ENCODE measurements at places on chromosomes 4 and X. TPM values are rescaled to one million over a fixed set of nuclear protein-coding genes. Genes with fewer than 3 reads are reported as not detected.

- no peak for DNase-seq
Measured at GRCh38 chr4:40194602-40195161, 2.1 kb upstream of the RHOH start.

GRCh38 chrX:133869270-133869669 is 116.1 kb downstream of the GPC3 start:
- DNase-seq: no peak

DNA sequence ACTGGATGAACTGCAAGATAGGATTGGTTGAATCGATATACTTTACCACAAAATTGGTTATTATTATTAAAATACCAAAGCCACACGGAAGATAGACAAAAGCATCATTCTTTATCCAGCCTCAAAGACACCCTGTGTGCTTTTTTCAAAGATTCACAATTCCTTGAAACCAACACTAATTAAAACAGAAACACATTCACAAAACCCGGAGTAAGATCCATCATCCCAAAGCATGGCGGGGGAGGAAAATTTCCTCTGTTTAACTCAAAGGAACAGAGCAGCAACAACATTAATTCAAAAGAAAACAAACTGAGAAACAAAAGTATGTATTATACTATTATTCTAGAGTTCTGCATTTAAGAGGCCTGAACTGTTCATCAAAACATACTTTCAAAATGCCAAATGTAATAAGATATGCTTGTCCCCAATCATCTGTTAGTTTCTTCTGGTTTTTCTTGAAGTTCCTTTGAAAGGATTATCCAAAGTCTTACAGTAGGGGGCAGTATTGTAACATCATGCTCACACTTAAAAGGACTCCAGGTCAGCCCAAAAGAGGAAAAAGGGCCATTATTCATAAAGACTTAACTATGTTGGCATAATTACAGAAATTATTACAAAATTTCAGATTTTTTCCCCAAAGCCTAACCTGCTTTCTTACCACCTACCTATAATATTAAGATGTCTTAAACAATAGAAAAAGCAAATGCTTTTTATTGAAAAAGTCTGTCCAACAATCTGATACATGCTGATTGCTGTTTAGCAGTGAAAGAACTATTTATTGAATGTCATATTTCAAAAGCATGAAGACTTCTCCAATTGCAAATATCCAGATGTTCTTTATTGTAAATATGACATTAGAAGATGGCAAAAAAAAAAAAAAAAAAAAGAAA is 168.7 kb downstream of the SCFD2 start:
- DNase-seq: peak; percentile 85

DNA sequence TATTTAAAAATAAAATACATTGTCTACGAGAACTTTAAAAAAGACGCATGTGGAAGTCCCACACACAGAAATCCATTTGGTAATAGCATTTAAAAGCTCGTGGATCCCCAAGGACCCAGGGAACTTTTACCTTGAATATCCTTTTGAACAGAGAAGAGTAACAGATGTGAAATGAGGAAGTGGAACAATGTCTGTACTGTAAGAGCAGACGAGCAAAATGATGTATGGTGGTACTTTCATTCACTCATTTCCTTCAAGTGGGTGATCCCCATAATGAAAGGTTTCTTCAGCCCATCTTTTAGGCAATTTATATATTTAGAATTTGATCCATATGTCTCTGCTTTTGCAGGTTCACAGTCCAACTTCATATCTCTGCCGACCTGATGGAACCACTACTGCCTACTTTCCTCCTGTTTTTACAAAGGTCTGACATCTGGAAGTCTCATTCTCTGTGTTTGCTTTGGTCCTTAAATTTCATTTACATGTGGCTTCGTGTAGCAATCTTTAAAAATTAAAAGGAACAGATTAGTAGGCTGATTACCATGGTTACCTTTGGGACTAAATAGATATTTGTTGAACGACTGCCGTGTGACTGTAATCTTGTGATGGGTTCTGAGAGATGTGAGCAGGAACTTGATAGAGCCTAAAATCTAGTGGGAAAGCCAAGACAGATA is 188.4 kb downstream of the PALLD start:
- DNase-seq: no peak

- DNase-seq: no peak
Measured at GRCh38 chrX:134513091-134513490, 53.1 kb downstream of the HPRT1 start.

- no peak for DNase-seq
Measured at GRCh38 chrX:155988859-155989258, 8.6 kb upstream of the IL9R start.

- no peak for DNase-seq
Measured at GRCh38 chr4:48103483-48104139, 30.4 kb downstream of the TXK start.

GRCh38 chr4:101356928-101357327 is 9.6 kb upstream of the PPP3CA start:
- no peak for DNase-seq

DNA sequence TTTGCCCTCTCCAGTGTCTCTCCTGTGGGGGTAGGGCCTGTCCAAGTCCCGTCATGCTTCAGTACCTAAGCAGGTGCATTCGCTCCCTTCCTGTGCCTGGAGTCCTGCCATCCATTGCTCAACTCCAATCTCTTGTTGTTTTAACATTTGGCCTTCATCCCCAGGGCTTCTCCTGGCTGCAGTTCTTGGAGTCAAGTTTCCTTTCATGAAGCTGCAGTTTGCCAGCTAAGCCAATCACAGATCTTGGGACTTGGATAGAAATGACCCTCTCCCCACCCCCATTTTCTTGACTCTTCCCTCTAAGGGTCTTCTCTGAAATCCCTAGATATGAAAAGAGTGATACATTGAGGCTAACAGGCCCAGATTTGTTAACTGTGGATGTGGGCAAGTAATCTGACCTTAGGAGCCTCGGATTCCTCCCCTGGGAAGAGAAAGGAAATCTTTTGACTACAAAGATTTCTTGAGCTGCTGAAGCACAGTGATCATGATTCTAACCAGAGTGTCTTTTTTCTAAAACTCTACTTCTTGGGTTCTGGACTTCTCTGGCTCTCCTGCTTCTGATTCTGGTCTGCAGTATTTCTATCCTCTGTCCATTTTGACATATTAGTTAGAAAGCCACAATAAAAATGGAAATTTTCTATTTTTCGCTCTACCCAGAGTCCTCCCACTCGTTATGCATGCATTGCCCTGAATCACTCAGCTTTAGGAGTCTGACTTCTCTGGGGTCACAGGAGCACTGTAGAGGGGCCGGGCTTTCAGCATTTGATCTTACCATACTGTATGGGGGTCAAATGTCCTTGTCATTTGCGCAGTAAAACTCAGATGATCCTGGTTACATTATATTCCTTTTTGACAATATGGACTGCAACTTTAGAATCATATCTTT is 61.0 kb downstream of the CHRNA9 start:
- DNase-seq: peak; percentile 47

Gene NKX3-2
- not detected for total RNA-seq

Gene NPY1R
- 7.4 TPM for total RNA-seq

Gene ACOT9
- 35.4 TPM for total RNA-seq

Gene USP17L29
- total RNA-seq: not detected
